Cardiac ventricle fibroblast (primary cell): ENCODE measurements at places on chromosomes 16 and 17. TPM values are rescaled to one million over a fixed set of nuclear protein-coding genes. Genes with fewer than 3 reads are reported as not detected.

The SOX15 gene
- total RNA-seq = 0.20 and 0.25 TPM in 2 replicates

The MMP28 gene
- total RNA-seq = 0.68 and 1.7 TPM in 2 replicates

The SLC13A5 gene
- total RNA-seq = not detected in 2 replicates

The CACNG1 gene
- total RNA-seq = not detected in 2 replicates

The CFAP52 gene
- total RNA-seq = 0.12 and 1.7 TPM in 2 replicates

The CCDC78 gene
- total RNA-seq = 0.10 and 1.3 TPM in 2 replicates

The TMUB2 gene
- total RNA-seq = 15.9 and 16.7 TPM in 2 replicates

The PNMT gene
- total RNA-seq = not detected in 2 replicates

The FBXW10 gene
- 0.10 TPM in 1 of 2 replicates, not detected in the other for total RNA-seq

The LPCAT2 gene
- 7.5 and 11.9 TPM in 2 replicates for total RNA-seq

The WSCD1 gene
- 2.7 and 3.0 TPM in 2 replicates for total RNA-seq

The UBALD2 gene
- total RNA-seq = 4.5 and 5.9 TPM in 2 replicates

The KRTAP4-4 gene
- total RNA-seq = not detected in 2 replicates

The SOST gene
- not detected in 2 replicates for total RNA-seq

The KRTAP1-5 gene
- not detected in 2 replicates for total RNA-seq

The C17orf67 gene
- total RNA-seq = 0.31 and 0.39 TPM in 2 replicates
